ENCODE measurements at places on chromosomes 13 and 19. TPM values are rescaled to one million over a fixed set of nuclear protein-coding genes. Genes with fewer than 3 reads are reported as not detected.

The ZNF415 gene
- total RNA-seq, result 16.9 TPM

The AP1M2 gene
- 2.5 TPM for total RNA-seq

The POLR1G gene
- 3.4 TPM for total RNA-seq

The SLC7A9 gene
- total RNA-seq, result 0.89 TPM

The DHDH gene
- total RNA-seq, result not detected

- peak; percentile 73 for ATAC-seq
Observed at GRCh38 chr19:39506944-39507714, 7.8 kb upstream of the SELENOV start.

Measured in motor neuron (in vitro differentiated cells).